ENCODE measurements at places on chromosomes 12 and 14.

DNA sequence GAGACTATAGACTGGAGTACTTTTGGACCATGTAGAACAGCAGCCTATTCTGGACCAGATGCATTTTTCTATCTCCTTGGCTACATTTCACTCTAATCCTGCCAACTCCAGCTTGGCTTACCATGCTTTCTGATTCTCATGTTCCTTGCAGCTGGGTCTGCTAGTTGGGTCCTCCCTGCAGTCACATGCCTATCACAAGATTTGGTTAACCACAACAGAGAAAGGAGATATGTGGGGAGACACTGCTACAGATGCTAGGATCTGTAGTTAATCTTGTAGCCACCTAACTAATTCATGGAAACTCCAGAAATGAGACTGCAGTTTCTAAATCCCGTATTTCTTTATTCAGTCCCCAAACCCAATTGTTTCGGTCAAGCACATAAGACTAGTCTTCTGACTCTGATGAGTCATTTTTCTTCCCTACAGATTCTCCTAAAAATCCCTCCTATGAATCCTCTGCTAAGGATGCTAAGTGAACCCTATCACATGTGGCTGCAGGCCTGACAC is 410.6 kb downstream of the DAD1 start:
- no peak for DNase-seq

GRCh38 chr14:55805250-55805649 is 225.2 kb downstream of the KTN1 start:
- no peak for DNase-seq

GRCh38 chr12:23949348-23950209 is at the start of gene SOX5:
TSS of gene SOX5 (minus strand) at chr12:23949670. CDS start at chr12:23949601, 69 bp downstream.
- DNase-seq, result no peak

- peak; percentile 16 for DNase-seq
These were observed 943 bp downstream of the TESPA1 start for GRCh38 chr12:54983536-54984101.

- no peak for DNase-seq
These were observed 46.7 kb upstream of the ATP2A2 start for GRCh38 chr12:110234331-110234751.

GRCh38 chr14:72634691-72635616 is 258.9 kb downstream of the DPF3 start:
- DNase-seq, result no peak

GRCh38 chr14:62897771-62898170 is 147.5 kb downstream of the KCNH5 start:
- DNase-seq, result no peak

DNA sequence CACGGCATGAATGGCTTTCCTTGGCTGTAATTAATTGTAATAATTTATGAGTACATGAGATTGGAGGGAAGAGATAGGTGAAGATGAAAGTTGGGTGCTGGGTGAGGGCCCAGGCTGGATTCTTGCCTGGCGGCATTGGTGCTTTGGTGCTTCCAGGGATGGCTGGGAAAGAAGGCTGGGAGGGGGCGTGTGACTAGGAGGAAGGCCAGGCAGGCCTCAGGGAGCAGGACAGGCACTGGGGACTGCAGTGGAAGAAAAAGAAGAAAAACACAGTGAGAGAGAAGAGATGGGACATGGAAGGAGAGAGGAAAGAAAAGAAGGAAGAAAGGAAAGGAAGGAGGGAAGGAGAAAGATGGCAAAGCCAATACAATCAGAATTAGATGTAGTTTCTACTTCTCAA is 3.7 kb downstream of the HOXC9 start:
- no peak for DNase-seq

DNA sequence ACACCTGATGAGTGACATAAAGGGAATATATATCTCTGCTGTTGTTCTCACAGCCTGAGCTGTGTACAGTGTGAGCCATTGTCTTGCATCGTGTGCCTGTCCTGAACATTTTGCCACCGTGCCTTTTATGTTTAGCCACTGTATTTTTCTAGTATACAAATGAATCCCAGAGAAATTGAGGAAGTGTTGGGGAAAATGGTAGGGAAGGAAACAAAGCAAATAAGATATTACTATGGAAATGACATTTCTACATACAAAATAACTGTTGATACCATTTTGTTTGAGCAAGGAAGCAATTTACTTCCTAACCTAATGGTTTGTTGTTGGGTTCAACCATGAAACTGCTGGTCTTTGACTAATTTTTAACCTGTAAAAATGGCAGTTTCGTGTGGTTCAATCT is 5.5 kb downstream of the PSMA6 start:
- no peak for DNase-seq

GRCh38 chr12:74644681-74645080 is 107.0 kb downstream of the ATXN7L3B start:
- DNase-seq, result no peak

- DNase-seq, result no peak
These were observed 441.8 kb upstream of the FLRT2 start for GRCh38 chr14:85088192-85088591.

DNA sequence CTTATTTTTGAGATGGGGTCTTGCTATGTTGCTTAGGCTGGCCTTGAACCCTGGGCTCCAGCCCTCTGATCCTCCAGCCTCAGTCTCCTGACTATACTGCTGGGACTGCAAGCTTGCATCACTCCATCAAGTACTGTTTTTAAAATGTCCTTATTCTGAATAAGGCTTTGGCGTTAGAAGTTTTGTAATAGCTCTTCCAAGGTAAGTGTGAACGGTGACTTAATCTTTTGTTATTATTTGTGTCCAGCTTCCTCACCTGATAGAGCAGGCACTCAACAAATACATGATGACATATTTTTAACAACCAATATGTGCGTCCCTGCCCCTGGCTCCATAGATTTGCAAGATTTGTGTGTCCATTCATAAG is 1.4 kb downstream of the C1RL start:
- no peak for DNase-seq

- no peak for DNase-seq
These were observed 732 bp upstream of the ARF3 start for GRCh38 chr12:48958049-48958388.

DNA sequence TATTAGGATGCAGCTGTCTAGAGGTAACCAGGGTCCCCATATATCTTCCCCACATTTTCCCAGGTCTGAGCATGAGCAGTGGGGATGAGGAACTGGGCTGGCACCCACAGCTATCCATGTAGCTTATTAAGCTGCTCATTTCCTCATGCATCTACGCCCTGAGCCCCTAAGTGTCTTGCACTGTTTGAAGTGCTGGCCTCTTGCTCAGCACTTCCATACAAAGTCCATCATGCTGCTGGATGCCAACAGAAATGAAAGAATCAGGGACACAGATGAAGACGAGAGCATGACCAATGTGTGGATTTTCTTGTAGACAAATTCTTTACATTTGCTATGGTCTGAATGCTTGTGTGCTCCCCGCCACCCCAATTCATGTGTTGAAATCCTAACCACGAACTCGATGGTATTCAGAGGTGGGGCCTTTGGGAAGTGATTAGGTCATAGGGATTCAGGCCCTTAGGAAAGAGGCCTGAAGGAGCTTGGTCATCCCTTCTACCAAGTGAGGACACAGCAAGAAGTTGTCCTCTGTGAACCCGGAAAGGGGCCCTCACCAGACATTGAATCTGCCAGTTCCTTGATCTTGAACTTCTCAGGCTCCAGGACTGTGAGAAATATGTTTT is 54.5 kb downstream of the C12orf75 start:
- DNase-seq, result no peak

- DNase-seq, result no peak
These were observed 4.0 kb downstream of the GLT1D1 start for GRCh38 chr12:128857133-128857763.

DNA sequence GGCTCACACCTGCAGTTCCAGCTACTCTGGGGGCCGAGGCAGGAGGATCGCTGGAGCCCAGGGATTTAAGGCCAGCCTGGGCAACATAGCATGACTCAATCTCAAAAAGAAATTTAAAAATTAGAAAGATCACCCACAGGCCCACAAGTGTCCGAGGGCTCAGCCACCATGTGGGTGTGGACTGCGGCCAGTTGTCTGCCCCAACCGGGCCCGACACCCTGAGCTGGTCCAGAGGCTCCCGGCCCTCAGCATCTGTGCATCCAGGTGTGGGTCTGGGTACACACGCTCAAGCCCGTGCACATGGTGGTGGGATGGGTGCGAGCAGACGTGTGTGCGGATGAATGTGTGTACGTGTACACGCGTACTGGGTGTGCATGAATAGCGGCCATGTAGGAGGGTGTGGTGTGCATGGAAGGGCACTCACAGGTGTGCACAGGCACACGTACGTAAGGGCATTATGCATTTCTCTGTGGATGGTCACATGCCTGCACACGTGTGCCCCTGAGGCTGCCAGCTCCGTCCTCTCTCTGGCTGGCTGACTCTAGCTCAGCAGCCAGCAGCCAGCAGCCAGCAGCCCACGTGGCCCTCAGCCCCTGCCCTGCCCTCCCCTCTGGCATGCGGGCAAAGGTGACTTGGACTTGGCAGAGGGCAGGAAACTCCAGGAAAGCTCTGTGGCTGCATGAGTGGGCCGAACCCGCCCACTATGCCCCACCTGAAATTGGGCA is 23.3 kb upstream of the NUDT14 start:
- DNase-seq, result no peak

- no peak for DNase-seq
These were observed 302.5 kb downstream of the DPF3 start for GRCh38 chr14:72591391-72591790.

DNA sequence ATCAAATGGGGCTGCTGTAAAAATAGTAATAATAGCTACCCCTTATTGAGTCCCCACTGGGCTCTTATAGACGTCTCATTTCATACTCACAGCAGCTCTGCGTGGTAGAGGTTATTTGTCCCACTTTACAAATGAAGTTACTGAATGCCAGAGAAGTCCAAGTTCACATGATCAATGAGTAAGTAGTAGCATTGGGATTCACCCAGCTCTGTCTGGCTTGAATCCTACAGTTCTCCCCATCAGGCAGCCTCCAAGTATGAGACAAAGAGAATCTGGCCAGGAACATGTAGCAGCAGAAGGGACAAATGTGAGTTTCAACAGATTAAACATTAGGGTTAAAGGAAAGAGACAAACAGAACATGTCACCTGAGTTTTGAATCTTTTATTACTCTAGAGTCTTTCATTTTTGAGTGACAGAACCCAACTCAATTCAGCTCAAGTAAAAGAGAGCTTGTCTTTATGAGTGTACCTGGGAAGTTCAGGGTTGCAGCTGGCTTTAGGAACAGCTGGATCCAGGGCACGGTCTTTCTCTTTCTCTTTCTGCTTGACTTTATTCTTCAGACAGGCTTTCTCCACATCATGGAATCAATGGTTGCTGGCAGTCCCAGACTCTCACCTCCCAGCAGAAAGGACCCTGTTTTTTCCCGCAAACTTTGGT is 64.1 kb upstream of the JDP2 start:
- DNase-seq, result no peak

DNA sequence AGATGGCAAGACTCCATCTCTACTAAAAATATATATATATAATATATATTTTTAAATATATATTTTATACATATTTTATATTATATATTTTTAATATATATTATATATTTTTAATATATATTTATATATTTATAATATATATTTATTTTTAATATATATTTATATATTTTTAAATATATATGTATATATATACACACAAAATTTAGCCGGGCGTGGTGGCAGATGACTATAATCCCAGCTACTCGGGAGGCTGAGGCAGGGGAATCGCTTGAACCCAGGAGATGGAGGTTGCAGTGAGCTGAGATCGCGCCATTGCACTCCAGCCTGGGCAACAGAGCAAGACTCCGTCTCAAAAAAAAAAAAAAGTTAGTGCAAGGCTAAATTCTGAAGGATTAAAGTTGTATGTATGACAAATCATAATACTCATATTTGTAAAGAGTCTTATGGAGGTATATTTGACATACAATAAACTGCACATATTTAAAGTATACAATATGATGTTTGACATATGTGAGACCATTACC is 7.7 kb upstream of the TDG start:
- no peak for DNase-seq

DNA sequence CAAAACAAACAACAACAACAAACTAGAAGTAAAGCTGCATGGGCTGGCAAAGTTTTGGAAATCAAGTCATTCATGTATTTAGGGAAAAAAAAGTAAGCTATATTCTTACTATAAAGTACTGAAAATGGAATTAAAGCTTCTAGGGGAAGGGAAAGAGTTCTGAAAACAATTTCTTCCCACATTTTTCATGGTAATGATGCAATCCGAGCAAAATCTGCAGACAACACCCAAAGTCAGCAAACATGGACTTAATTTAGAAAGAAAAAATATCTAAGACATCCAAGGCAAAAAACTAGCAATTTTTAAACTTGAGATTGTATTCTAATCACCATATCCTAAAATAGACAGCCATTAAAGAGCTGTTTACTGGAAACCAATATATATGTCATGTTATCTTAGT is 86.3 kb downstream of the LRP6 start:
- DNase-seq, result no peak

DNA sequence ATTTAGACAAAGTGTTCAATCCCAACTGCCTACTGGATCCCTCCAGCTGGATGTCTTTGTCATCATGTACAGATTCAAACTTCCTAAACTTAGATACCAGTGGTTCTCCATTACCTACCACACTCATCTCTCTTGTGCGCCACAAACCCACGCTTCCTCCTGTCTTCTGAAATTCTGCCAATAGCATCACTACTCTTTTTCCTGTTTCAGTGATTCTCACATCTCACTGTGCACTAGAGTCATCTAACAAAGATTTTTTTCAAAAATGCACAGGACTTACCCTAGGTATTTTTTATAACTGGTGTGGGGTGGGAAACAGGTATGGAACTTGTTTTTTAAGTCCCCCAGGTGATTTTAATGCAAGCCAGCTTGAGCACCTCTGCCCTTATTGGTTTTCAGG is 5.9 kb downstream of the PSMB5 start:
- no peak for DNase-seq

DNA sequence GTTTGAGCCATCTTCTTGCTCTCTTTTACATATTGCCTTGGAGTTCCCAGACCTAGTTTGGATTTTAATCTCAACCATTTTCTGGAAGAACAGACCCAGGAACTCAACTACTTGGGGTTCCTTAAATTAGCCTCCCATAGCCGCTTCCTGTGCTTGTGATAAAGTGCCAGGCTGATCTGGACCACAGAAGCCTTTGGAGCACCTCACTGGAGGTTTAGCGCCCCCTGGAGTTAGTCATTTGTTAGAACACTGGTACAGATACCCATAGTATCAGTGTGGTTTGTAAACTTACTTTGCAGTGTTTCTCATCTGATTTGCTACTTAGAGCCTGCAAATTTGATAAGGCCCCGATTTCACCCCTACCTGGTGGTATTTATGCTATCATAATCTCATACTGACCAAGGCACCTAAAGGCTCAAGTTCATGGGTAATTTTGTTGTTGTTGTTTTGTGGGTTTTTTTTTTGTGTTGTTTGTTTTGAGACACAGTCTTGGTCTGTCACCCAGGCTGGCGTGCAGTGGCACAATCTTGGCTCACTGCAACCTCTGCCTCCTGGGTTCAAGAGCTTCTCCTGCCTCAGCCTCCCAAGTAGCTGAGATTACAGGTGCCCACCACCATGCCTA is 3.7 kb downstream of the UNC119B start:
- peak; percentile 89 for DNase-seq

- no peak for DNase-seq
These were observed 74.7 kb downstream of the RPS6KA5 start for GRCh38 chr14:90985601-90986242.

GRCh38 chr14:50978888-50979287 is 34.6 kb upstream of the PYGL start:
- DNase-seq, result no peak

- no peak for DNase-seq
These were observed 345.2 kb upstream of the KITLG start for GRCh38 chr12:88925454-88925853.

Measured in activated CD4-positive, alpha-beta T cell treated with anti-CD3 and anti-CD28 coated beads, Interleukin-2, amount 10 ng/mL, durations not matched to agents 7 days and 5 days (primary cell).